Esophagus muscularis mucosa (tissue), 4 donors: ENCODE measurements at places on chromosomes 13 and 19.
A peak's percentile ranks its signal among the peaks of the same experiment; 100 is the strongest.

DNA sequence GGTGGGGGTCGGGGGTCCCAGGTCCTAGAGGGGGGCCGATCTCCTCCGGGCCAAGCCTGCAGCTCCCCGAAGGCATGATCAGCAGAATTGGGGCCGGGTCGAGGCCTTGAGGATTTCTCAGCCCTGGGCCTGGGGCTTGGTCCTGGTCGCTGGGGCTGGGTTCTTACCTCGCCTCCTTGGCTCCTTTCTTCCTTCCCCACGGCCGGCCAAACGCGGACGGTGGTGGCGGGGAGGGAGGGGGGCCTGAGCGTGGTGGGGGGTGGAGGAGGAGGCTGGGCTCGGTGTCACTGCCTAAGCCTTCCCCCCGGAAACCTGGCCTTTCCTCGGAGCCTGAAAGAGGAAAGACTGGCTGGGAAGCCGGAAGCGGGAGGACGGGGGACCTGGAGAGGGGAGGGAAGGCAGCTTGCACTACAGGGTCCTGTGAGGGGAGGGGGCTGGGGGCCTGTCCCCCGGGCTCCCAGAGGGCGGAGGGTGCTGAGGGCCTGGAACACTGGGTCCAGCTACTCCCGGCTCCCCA lies at the start of gene ZNF579:
TSS of gene ZNF579 (minus strand) at position 221 of the 517 bp plus-strand sequence. CDS start 1,209 bp downstream, outside the sequence.
- no peaks in the 10 kb centered on the region for H3K27me3 ChIP-seq
- H3K36me3 ChIP-seq: peaks cover 27% of the 10 kb centered on the region
- H3K4me3 ChIP-seq: peak within 1 kb of the TSS; percentile 75
- peak within 1 kb of the TSS; percentile 92 for H3K27ac ChIP-seq
- peaks cover 14% of the 10 kb centered on the region for H3K4me1 ChIP-seq

DNA sequence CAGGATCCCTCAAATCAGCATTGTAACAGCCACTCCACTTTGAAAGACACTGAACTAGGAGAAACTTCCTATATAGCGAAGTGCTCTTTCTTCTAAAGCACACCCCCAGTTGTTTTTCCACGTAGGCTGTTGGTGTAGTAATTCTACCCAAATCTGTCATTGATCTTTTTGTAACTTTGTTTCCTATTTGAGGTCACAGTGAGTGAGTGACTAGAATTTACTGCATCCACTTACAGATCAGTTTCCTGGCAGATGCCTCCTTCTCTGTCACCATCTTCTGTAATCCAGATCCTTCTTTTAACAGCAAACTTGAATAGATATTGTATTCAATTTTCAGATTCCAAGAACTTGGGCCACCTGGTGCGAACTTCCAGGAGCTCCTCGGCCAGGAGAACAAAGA lies 15.3 kb downstream of the ZAR1L start:
- no peaks in the 10 kb centered on the region for H3K27me3 ChIP-seq
- no peaks in the 10 kb centered on the region for H3K4me1 ChIP-seq
- no peak overlapping the region for H3K4me3 ChIP-seq
- H3K27ac ChIP-seq: no peak overlapping the region
- no peak for DNase-seq
- peaks cover 17% of the 10 kb centered on the region for H3K36me3 ChIP-seq

- H3K27me3 ChIP-seq: no peaks in the 10 kb centered on the region
- peaks cover 18% of the 10 kb centered on the region for H3K36me3 ChIP-seq
- no peak overlapping the region for H3K4me3 ChIP-seq
- DNase-seq: no peak
These were observed 27.2 kb downstream of the COMP start for GRCh38 chr19:18763674-18764590.

- H3K4me1 ChIP-seq: no peaks in the 10 kb centered on the region
- H3K27ac ChIP-seq: peak overlapping the region; percentile 31
- DNase-seq: no peak
- H3K4me3 ChIP-seq: peak overlapping the region; percentile 46
These were observed 599 bp upstream of the F10 start for GRCh38 chr13:113121928-113122471.

DNA sequence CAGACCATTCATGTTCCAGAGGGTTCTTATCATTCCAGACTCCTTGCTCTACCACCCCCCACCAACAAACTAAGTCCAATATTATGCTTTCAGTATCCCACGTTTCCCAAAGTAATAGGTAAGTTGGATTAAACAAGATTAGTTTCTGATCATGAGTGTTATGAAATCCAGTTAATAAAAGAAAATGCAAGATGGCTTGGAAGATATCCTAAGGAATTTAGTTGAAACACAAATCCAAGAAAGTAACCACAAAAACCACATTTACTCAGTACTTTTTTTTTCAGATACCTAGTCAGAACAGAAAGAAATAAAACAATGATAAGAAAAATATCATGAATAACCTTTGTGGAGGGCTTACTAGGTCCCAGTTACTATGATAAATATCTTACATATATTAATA lies 119.4 kb upstream of the MIR17HG start:
- H3K36me3 ChIP-seq: no peaks in the 10 kb centered on the region
- no peak overlapping the region for H3K27ac ChIP-seq
- H3K4me3 ChIP-seq: no peak overlapping the region
- no peak for DNase-seq
- no peaks in the 10 kb centered on the region for H3K4me1 ChIP-seq

DNA sequence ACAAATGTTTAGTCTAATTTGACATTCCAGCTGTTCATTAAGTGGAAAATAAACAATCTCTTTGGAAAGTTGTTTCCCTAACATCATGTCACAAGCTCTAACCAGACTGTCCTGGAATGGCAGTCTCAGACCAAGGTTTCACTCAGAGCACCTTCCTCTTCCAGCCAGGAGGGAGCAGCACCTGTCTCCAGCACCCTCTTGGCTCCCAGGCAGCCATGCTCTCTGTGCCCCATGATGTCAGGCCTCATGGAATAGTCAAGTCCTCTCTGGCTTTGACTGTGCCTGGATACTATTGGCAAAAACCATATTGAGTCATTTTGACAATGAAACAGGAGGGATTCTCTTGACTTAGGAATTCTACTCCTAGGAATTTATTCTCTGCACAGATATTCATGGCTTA lies 171.4 kb downstream of the OXGR1 start:
- no peak overlapping the region for H3K27ac ChIP-seq
- no peaks in the 10 kb centered on the region for H3K36me3 ChIP-seq
- H3K4me3 ChIP-seq: no peak overlapping the region
- no peaks in the 10 kb centered on the region for H3K4me1 ChIP-seq
